ENCODE measurements at places on chromosomes 1 and 21.

DNA sequence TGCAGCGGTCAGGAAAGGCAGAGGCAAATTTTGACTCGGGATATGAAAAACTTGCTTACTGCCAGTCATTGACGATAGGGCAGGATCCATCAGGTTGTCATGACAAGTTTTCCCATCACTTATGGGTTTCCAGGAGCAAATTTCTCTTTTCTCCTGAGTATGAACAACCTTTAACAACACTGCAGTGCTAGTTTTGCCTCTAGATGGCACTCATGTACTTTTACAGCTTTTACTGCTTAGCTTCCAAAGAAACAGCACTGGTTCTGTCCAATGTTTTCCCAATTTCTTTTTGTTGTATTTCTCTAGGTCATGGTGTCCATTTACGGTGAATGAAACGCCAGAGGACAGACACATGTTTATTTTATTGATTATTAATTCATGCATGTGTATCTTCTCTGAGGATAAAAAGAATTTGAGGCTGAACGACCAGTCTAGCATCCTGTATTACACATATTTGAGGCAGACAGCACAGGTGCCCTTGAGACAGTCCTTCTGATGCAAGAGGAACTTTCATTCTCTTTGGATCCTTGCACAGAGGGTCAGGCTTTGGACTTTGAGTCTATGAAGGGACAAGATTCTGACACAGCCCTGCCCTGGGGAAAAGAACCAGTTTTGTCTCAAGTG, 112.3 kb upstream of the TRABD2B start:
- DNase-seq, result peak; percentile 55

- no peak for DNase-seq
These were observed 60.0 kb downstream of the NRIP1 start for GRCh38 chr21:15004721-15005370.

DNA sequence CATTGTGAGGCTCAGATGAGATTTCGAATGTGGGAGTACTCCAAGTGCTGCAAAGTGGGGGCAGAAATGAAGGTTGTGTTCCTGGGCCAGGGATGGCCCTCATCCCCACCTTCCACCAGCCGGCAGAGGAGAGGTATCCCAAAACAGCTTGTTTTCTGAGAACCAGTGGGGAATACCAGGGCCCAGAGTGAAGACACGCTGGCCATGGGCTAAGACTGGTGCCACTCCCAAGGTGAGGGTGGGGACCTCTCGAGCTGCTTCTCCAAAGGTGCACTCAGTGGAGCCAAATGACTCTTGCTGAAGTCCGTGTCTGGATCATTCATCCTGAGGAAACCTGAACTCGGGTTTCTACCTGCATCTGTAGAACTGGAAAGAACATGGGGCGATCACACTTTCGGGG, 22.1 kb downstream of the KCNA2 start:
- no peak for DNase-seq

GRCh38 chr1:241825581-241825980, 22.4 kb upstream of the EXO1 start:
- DNase-seq, result no peak
